ENCODE measurements at places on chromosomes 2 and 18.

DNA sequence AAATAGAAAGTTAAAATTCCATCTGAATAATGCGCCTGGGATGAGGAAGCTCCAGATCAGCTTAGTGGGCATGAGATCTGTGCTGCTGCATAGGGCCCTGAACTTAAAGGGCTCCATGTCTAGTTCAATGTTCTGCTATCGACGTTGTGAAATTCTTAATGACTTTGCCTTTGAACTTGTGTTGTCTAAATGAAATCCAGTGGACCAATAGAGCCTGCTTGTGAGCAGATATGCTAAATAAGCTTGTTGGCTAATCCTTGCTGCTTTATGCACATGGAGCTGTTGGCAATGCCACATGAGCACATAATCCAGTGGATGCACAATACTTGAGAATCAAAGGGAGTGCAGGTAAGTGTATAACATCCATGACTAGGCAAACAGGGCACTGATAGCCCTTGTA is 228.6 kb downstream of the TNS1 start:
- no peak for DNase-seq

- DNase-seq, result no peak
Measured at GRCh38 chr2:143675021-143675420, 545.8 kb downstream of the ARHGAP15 start.

DNA sequence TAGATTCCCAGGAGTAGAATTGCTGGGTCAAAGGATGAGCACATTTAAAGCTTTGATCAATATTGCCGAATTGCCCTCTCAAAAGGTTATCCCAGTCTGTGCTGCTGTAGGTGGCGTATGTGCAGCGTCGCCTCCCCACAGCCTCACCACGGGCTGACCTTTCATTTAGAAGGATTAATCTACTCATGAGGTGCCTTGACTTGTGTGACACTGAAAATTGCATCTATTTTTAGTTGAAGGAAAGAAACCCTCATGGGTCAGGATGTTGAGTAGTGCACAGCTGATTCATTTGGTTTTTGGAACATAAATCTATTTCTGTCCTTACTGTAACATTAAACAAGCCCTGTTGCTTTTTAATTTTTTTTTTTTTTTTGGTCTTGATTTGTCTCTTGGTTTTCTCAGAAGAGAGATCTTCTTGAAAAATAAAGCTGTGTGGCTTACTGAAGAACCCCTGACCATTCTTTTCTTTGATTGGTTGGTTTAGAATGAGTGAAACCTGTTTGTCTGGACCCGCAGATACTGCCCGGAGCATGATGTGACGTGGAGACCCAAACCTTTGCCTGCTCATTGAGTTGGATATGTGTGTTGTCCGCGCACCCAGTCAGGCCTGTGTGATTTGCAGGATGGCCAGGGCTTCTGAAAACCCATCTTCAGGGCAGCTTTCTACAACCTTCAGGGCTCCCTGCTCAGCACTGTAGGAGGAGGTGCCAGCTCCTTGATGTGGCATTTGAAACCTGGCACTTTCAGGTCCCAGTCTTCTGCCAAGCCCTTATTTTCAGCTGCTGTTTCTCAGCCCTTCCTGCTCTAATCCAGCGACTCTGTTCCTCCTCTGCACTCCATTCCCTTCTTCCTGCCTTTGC is 61.0 kb downstream of the LPIN1 start:
- DNase-seq, result no peak

DNA sequence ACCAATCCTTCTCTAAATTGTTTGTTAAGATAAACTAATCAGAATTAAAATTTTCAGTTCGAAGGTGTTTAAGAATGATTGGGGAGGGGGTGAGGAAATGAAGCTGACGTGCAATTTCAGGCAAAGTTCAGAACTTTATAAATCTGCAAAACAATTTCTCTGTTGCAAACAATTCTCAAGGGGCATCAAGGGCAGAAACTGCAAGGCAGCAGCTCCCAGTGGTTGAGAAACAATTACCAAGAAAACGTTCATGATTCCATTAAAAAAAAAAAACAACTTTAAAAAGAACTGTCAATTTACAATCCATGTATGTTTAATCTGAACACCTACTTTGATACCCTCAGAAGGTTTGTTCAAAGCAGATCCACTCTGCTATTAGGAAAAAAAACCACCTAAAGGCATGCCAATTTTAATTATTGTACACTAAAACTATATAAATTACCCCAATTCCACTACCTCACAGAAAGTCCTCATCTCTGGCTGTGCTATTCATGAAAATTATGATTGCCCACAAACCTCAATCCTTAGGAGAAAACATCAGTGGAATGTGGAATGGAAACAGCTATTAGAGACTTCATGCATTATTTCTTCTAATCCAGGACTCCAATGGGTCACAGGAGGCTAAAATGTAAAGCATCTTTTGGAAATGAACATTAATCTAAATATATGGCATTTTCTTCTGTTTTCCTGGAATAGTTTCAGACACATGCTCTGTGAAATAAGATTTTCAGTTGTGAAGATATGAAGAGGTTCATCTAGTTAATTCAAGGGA is 119.9 kb upstream of the ACVR1C start:
- no peak for DNase-seq

GRCh38 chr2:9473308-9473984 is 905 bp upstream of the IAH1 start:
- no peak for DNase-seq

- DNase-seq, result no peak
Measured at GRCh38 chr2:67039517-67040103, 357.5 kb upstream of the ETAA1 start.

GRCh38 chr2:206713746-206714145 is 4.5 kb downstream of the DYTN start:
- DNase-seq, result no peak

DNA sequence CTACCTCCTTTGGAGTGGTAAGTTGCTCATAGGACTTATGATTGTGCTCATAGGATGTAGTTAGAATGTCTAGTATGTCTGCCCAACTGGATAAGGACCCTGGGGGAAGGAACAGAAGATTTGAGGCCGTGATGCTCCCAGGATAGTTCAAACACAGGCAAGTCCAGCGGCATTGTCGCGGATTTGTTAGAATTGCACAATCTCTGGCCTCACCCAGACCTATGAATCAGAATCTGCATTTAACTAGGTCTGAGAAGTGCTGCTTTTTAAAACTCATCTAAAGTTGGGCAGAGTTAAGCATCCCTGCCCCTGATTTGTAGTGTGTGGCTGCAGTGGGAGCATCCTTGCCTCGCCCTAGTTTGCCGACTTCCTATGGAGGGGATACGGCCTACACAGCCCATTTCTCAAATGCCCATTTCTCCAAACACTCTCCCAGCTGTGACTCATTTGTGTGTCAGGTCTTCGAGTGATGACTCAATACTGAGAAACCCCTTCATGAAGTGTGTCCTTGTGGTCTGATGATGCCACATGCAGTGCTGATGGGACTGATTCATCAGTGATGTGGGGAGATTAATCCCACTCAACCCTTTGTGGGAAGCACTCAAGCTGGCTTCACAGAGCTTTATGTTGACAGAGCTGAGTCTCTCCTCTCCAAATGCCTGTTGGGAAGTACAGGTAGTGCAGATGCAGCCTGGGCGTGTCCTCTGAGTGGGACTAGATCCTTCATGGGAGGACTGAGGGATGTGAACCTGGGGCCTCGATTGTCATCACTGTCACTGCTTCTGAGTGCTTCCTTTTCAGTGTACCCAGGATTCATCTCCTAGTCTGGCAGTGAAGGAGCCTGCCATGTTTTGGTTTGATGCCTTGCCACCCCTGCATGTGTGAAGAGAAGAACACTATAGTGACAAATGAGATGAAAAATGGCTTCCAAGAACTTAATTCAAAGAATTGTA is 18.7 kb downstream of the SMIM21 start:
- DNase-seq, result no peak

GRCh38 chr18:34626404-34627136 is 83.5 kb upstream of the DTNA start:
- no peak for DNase-seq

- no peak for DNase-seq
Measured at GRCh38 chr2:48341551-48342133, 188.3 kb upstream of the STON1 start.

- no peak for DNase-seq
Measured at GRCh38 chr2:128690431-128690830, 371.8 kb upstream of the HS6ST1 start.

DNA sequence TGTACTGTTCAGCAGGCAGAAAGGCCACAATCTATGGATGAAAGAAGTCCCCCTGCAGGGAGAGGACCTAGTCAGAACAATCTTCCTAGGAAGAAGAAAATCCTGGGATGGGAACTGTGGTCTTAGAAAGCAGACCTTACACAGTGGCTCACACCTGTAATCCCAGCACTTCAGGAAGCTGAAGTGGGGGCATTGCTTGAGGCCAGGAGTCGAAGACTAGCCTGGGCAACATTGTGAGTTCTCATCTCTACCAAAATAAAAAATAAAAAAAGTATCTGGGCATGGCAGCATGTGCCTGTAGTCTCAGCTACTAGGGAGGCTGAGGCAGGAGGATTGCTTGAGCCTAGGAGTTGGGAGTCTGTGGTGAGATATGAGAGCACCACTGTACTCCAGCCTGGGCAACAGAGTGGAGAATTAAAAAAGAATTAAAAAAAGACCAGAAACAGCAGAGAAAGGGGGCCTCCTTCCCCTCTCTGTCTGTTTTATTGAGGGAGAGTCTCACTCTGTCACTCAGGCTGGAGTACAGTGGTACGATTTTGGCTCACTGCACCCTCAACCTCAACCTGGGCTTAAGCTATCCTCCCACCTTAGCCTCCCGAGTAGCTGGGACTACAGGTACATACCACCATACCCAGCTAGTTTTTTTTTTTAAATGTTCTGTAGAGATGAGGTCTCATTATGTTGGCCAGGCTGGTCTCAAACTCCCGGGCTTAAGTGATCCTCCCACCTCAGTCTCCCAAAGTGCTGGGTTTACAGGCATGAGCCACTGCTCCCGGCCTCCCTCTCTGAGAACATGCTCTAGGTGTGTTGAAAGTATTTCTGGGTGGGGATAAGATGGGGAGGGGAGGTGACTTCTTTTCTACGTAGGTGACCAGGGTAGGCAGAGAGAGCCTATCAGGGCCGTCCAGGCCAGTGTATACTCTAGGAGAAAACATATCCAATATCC is 7.4 kb downstream of the RHOB start:
- DNase-seq, result no peak

- no peak for DNase-seq
Measured at GRCh38 chr18:35983147-35983546, 10.7 kb downstream of the RMP24 start.

DNA sequence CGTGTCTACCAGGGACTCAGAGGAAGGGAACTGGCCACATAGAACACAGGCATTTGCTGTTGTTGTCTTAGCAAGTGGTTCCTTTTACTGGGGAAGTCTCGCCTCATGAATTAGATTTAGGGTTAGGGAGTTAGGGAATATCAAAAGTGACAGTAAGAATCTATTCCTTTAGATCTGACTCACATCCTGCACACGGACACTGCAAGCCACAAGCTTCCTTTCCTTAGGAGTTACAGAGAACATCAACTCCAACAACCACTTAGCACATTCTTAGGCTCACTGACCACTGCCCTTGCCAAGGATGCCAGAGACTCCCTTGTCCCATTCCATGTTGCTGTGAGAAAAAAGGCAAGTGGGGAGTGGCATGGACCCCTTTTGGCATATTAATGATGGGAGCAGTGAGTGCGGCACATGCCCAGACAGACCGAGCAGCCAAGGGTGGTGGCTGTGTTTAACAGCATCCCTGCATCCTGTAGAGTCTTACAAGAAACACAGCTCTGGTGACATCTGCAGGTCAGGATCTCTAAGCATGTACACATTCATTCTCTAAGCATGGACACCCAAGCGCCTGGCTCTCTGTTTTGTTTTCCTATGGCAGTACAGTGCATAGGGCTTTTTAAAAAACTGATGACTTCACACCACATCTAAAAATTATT is 745.6 kb upstream of the RAB6C start:
- no peak for DNase-seq

DNA sequence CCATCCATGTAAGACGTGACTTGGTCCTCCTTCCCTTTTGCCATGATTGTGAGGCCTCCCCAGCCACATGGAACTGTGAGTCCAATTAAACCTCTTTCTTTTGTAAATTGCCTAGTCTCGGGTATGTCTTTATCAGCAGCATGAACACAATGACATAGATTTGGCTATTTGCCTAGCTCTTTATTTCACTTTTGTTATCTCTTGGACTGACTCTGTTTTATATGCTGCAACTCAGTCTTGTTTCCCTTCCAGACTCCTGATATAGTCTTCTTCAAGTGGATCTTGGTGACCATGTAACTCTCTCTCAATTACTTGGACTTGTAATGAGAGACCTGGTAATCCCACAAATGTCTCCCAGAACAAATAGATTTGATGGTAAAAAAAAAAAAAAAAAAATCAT is 627.6 kb downstream of the CCDC85A start:
- DNase-seq, result no peak

GRCh38 chr2:42246562-42246961 is 77.4 kb downstream of the EML4 start:
- no peak for DNase-seq

DNA sequence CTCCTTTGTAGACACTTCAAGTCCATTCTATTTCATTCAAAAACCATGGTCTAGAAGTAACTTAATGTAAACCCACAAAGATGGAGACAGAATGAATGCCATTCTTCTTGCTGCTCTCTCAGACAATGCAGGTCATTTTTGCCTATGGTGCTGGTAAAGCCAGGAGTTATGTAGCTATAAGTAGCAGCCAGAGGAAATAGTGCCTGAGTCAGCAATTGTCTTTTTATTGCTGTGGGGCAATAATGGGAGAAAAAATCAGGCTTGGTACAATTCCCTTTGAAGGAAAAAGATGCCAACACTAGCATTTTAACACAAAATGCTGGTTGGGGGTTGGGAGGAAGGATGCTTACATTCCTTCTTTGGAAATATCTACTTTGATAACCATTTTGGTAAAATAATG is 43.5 kb downstream of the SCN1A start:
- no peak for DNase-seq

DNA sequence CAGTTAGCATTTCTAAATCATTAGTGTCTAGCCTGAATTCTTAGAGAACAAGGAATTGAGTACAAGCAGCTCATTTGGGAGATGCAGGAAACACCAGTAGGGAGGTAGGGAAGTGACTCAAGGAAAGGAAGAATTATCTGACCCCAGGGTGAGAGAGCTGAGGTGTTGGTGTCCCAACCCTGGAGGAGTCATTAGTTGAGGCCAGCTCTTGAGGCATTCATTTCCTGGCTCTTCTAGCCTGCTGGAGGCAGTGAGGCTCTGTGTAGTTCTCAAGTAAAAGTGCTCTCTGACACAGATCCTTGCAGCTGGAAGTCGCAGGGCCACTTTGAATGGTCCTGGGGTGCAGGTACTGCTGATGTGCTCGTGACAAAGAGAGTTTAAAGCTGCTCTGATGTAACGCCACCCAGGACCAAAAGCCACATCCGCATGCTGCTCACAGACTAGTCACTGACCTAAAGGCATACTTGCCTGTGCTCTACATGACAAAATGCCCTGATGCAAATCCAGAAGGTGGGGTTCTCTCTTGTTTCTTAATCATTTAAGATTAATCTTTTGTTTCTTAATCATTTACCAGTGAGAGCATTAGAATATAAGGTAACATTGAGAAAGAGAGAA is 299.5 kb upstream of the LYPD1 start:
- DNase-seq, result no peak

DNA sequence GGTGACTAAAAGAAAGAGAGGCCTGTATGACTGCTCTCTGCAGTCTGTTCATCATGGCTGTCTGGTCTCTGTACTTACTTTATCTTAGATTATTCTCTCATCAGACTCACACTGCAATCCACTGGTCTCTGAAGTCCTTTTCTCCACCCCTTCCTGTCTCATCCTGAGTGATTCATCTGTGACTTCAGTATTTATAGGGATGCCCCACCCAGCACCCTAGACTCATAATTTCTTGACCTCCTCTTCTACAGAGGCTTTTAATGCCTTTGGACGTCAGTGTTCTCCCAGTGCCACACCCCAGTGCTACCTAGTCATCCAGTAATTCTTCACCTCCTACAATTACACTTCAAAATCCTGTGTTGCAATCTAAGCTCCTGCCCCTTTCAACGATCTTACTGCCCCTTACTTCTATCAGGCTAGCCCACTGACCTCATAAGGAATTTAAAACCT is 14.9 kb upstream of the ITPRID2 start:
- DNase-seq, result no peak

All from stimulated activated CD8-positive, alpha-beta memory T cell treated with anti-CD3 and anti-CD28 coated beads, Interleukin-7, amount 100 ng/mL, for 1 hour (primary cell).